Left lung (tissue), 14 donors: ENCODE measurements at places on chromosomes 6 and 20.

- DNase-seq, result no peak
These were observed 30.6 kb upstream of the MYLK2 start for GRCh38 chr20:31788578-31788977.

DNA sequence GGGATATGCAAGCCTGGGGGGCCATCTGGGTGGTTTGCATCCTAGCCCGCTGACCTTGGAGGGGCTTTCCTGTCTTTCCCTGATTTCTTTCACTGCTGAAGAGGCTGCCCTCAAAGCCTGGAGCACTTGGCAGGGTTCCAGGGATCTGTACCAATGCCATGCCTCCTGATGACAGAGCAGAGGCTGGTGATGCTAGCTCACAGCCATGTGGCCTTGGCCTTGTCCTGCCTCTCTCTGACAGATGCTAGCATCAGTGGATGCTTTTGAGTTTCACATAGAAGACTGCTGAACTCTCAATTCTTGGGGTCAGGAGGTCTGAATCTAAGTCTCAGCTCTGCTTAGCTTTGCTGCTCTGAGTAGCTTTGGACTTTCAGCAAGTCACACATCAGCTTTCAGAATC is 21.9 kb upstream of the RREB1 start:
- DNase-seq, result no peak

- DNase-seq, result no peak
These were observed 21.9 kb downstream of the RIMS1 start for GRCh38 chr6:71908162-71908765.

DNA sequence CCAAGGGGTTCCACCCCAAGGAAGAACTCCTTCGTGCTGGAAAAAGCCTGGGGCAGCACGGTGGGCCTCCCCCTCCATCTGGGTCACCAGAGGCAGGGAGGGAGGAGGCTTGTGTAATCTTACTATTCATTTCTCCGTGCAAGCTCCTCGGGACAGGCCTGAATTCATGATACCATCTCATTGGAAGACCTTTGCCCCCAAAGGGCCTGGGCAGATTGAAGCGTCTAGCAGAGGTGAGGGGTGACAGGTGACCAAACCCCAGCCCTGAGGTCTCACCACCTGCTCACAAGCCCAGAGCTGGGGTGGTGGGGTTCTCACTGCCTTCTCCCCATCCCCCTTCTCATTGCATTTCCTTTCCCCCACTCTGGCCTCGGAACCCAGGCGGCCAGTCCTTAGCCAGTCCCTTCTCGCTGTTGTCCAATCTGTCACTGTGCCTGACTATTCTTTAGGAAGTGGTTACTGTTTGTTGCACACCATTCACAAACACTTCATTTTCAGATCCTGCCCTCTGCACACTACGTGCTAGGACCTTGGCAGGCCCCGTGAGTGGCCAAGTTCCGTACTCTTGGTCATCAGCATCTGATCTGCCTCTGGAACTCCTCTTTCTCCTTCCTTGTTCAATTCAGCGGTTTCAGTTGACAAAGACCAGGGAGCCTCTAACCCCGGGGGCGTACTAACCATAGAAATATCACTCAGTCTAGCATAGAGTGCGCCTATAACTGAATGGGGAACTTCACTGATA is 137.1 kb downstream of the LY86 start:
- no peak for DNase-seq

GRCh38 chr20:51966296-51966971 is 164.1 kb upstream of the SALL4 start:
- DNase-seq, result peak; percentile 35

DNA sequence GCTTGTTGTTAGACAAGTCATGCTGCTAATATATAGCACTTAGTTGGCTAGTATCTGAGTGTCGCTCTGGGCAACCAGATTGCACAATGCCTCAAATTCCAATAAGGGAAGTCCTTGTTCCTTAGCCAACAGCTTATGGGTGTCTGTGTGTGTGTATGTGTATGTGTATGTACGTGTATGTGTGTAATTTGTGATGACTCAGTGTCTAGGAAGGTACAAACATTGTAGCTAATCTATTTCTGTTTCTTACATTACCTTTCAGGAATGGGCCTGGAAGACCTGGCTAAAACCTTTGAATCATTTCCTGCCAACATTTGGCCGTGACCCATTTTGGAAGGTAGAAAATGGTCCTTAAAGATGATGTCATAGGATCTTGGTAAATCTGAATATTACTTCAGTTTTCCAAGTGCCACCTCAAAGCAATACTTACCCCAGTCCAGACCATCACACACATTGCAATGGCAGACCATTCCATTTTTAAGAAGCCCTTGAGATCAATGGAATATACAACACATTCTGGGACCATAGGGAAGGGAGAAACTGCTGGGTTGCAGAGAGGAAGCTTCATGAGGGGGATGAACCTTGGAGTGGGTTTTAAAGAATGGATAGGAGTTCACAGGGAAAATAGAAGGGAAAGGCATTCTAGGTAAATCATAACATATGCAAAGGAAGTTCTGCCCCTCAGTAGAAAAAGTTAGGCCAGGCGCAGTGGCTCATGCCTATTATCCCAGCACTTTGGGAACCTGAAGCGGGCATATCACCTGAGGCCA is 25.1 kb downstream of the NEDD9 start:
- DNase-seq, result peak; percentile 82

GRCh38 chr20:62423326-62423706 is 4.0 kb downstream of the RBBP8NL start:
- DNase-seq, result no peak

DNA sequence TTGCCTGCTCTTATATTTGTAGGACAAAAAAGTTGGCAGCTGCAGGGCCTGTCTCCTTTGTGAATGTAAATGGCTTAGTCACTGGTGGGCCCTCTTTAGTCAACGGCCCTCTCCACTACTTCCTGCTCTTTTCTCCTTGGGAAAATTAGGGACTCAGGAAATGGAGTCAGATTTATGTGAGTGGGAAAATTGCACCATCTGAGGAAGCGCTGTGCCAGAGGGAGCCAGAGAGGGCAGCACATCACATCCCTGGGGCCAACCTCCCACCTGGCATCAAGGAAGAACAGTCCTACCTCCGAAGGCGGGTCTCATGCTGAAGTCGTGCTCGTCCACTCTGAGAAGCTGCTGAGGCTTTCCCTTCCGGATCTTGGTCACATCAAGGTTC is 15.6 kb downstream of the GABRR2 start:
- no peak for DNase-seq

GRCh38 chr6:47377971-47378370 is 68.3 kb upstream of the TNFRSF21 start:
- DNase-seq, result no peak

DNA sequence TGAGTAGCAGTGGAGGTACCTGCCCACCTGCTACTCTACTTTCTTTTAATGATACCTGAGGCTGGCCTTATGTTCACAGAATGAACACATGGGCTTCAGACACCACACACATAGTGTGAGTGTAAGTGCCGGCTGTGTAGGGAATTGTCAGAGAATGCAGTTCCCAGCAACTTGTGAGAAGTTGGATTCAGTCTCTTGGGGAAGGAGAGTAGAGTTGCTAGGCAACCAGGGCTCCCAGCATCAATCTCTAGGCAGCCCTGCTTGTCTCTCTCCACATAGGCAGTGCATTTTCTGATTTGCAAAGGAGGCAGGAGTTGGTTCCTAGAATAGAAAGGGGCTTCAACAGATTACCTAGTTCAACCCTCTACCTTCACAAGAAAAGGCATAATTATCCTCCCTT is 74.1 kb downstream of the BFSP1 start:
- no peak for DNase-seq

GRCh38 chr6:108254433-108255410 is 6.1 kb downstream of the SNX3 start:
- no peak for DNase-seq

- DNase-seq, result no peak
These were observed 181.6 kb downstream of the JARID2 start for GRCh38 chr6:15427331-15428070.

DNA sequence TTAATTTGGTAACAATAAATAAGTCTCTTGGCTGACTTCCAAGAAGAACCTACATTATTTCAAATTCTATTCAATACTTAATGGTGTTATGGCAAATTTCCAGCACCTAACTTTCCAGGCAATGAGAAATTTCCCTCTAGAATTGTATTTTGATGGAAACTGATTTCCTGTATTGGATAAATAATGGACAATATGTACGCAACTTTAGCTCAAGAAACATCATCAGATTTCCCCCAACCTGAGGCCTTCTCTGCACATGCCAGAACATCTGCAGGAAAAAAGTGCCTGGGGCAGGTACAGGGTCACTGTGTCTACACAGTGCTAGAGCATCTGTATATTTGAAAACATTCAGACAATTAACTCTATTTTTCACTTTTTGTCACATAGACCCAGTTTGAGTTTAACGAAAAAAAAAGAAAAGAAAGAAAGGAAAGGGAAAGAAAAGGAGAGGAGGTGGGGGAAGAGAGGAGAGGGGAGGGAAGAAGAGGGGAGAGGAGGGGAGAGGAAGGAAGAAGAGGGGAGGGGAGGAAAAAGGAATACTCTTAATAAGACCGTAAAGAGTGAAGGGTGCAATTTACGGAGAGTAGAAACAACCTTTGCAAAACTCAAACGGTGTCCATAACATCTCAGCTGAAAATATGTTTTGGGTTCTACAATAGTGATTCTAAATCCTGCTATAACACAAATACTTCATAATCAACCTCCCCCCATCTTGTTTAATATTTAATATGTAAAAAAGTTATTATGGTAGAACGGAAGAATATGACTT is 130.0 kb downstream of the TSHZ2 start:
- DNase-seq, result no peak

- no peak for DNase-seq
These were observed 48.9 kb upstream of the MRPS10 start for GRCh38 chr6:42266538-42266937.

DNA sequence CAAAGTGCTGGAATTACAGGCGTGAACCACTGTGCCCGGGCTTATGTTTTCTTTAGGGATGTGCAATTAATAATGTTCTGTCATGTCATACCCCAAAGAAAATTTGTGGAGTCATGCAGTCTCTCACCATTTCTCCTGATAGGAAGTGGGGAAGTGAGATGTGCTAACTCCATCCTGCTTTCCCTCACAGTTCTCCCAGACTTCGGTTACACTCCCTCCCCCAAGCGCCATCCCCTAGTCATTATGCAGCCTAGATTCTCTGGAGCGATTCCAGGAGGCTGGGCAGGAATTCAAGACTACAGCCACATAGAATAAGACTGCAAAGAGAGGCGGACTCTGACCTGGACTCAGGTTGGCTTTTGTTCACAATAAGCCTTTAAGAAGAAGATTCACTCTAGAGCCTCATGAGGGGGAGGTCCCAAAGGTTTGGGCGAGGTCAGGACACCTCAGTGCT is 271.4 kb downstream of the ALDH8A1 start:
- DNase-seq, result no peak

GRCh38 chr6:107816818-107817217 is 7.3 kb downstream of the SCML4 start:
- DNase-seq, result no peak

- no peak for DNase-seq
These were observed 81.1 kb upstream of the AGPAT4 start for GRCh38 chr6:161354956-161355355.

DNA sequence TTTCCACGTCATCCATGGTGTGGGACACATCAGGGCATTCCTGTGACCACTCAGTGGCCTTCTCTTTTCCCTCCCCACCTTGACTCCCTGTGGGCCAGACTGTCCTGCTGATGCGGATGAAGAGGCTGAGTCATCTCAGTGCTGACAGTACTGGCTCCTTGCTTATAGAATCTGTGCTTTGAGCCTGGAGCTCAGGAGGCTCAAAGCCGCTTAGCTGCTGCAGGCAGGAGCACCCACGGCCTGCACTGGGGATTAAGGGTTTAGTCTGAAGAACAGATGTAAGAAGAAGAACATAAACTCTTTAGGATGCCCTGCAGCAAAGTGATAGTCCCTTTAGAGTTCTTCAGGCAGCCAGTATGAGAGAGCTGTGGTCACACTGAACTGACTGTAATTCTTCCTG is 642.0 kb upstream of the CHD6 start:
- no peak for DNase-seq

- DNase-seq, result peak; percentile 63
These were observed 3.6 kb upstream of the CCN2 start for GRCh38 chr6:131954775-131955107.

GRCh38 chr6:5639193-5639592 is 367.5 kb downstream of the NRN1 start:
- no peak for DNase-seq

- no peak for DNase-seq
These were observed 82.4 kb upstream of the TGM3 start for GRCh38 chr20:2213401-2213800.

DNA sequence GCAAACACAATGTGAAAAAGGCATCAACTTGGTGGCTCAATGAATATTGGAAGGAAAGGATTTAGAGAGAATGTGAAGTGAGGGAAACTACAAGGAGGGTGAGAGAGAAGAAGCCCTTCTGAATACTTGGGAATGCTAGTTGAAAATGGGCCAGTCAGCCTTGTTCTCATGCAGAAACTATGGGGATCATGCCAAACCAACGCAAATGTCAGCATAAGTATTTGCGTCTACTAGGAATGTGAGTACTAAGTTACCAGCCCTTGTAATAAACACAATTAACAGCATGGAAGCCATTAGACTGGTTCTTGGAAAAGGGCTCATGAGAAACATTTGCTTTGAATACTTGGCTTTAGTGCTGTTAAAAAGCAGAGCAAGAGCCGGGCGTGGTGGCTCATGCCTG is 54.9 kb upstream of the AIG1 start:
- DNase-seq, result no peak

DNA sequence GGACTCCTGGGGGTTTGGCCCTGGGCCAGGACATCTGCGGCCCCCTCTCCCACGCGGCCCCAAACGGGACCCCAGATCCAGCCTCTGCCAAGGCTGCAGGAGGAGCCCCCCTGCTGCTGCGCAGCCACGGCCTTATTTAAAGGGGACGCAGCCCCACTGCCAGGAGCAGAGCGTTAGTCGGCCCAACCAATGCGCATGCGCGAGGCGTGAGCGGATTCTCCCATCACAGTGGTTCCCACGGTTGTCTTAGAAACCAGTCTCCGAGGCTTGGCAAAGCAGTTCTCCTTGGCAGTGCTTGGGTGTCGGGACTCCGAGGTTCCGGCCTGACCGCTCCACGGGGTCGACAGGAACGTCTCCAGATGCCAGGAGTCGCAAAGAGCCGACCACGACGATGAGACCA is 288.3 kb upstream of the ZNF337 start:
- peak; percentile 36 for DNase-seq

DNA sequence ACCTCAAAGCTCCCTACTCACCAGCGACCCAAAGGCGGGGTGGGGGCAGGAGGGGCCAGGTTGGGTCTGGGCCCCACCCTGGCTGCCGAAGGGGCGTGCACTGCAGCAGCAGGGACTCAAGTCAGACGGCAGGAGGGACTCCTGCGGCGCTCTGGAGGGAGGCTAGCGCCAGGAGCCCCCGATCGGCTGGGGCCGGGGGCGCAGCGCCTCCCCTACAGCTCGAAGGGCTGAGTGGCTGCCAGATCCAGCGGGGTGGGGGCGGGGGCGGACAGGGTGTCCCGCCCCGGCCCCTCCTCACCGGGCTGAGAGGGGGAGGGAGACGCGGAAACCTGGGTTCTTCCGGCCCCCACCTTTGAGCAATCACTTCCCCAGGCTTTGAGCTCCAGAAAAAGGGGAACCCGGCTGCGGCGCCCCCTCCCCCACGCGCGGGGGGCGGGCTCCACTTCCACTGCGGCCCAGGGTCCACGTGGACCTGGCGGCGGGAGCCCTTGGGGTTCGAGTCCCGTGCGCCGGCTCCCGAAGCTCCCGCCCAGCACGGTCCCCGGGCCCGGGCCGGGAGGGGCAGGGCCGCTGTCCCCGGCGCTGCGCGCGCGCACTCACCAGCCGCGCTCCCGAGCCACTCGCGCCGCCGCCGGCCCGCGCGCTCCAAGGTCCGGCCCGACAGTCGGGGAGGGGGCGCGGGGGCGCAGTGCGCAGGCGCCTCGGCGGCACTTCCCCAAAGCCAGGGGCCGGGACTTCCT is at the start of gene RGS19:
Gene RGS19 (minus strand): TSS at position 246 of the 740 bp plus-strand sequence. CDS start 2,632 bp downstream, outside the sequence.
- peak; percentile 90 for DNase-seq

- no peak for DNase-seq
These were observed 119.5 kb downstream of the PHACTR3 start for GRCh38 chr20:59723607-59724456.
